ENCODE measurements at places on chromosomes 1 and 21. TPM values are rescaled to one million over a fixed set of nuclear protein-coding genes. Genes with fewer than 3 reads are reported as not detected.

The AIRE gene
- total RNA-seq = 0.10 TPM

The FOXD2 gene
- 14.3 TPM for total RNA-seq

The ICOSLG gene
- total RNA-seq = 0.59 TPM

DNA sequence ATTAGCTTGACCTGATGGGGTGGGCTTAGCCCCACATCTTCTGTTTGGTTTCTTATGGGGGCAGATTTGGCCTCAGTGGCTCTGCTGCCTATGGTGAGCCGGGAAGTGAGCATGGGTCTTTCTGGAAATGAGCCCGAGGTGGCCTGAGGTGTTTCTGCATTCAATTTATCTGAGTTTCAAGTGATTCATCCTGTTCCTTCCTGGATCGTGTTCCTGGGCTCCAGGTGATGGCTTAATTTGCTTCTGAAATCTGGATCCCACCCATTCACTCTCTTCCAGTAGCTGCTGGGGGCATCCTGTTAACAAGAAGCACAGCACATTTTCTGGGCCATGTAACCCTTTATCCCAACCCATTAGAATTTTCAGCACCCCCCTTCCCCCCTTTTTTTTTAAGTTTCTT lies 324.6 kb downstream of the CAMTA1 start:
- no peak for DNase-seq

DNA sequence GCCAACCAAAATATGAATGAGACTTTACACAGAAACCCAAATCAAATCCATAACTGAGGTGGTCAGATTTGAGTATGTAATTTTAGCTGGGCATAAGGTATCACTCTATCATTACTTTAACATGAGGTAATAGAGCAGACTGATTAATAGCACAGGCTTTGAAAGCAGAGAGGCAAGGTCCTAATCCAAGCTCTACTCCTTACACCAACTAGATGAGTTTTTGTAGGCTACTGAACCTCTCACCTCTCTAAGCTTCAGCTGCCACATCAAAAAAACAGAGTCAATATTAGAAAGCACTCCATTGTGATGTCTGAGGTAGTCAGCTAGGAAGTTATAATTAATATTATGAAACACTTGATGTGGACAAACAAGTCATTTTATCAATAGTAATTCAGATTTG lies 63.7 kb downstream of the ARID4B start:
- no peak for DNase-seq

DNA sequence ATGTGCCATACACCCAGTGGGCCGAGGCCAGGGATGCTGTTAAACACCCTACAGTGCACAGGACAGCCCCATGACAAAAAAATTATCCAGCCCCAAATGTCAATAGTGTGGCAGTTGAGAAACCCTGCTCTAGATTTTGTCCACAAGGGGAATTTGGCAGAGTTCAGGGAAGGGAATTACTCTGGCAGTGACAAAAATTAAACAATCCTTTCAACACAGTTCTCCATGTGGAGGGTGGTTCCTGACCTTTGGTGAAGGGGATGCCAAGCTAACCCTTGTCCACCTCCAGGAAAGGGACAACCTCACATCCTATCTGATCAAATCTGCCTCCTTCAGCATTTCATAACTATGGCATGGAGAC lies 28.4 kb upstream of the CD84 start:
- DNase-seq = no peak

DNA sequence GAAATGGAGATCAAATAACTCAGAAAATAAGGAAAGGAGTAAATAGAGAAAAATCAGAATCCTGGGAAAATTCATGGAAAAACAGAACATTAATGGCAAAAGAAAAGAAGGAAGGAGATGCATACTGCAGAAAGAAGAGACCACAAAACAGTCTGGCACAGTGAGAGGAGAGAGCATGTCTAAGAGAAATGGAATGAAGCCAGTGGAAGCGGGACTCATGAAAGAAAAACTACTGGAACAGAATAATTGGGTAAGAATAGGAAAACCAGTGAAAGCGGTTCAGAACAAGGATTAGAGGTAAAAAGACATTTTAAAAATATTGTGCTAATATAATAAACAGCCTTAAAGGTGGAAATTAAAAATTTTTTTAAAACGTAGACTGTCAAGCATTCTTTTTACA lies 93.6 kb upstream of the GREM2 start:
- peak; percentile 36 for DNase-seq

- DNase-seq = no peak
These were observed 3.4 kb upstream of the PADI2 start for GRCh38 chr1:17122521-17123164.

Measured in spinal cord (tissue), 10 donors.